ENCODE measurements at places on chromosomes 6 and 20.

- no peak for DNase-seq
Measured at GRCh38 chr6:43835872-43836419, 65.9 kb downstream of the VEGFA start.

DNA sequence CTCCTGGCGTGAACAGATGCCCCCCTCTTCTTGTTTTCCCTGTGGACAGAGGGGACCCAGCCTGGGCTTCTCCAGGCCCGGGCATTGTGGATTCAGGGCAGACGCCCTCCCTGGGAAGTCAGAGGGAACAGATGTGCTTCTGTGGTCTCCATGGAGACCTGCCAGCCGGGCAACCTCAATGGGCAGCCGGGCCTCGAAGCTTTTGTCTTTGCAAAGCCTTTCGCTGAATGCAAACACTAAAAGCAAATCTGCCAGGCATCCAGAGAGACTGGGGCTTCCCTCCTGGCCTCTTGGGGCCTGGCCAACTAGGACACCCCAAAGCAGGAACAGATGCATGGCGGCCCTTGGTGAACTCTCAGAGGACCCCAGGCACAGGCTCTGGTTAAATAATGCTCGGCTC is 370.0 kb upstream of the SULF2 start:
- no peak for DNase-seq

GRCh38 chr20:57022306-57022705 is 244.1 kb downstream of the BMP7 start:
- DNase-seq, result no peak

DNA sequence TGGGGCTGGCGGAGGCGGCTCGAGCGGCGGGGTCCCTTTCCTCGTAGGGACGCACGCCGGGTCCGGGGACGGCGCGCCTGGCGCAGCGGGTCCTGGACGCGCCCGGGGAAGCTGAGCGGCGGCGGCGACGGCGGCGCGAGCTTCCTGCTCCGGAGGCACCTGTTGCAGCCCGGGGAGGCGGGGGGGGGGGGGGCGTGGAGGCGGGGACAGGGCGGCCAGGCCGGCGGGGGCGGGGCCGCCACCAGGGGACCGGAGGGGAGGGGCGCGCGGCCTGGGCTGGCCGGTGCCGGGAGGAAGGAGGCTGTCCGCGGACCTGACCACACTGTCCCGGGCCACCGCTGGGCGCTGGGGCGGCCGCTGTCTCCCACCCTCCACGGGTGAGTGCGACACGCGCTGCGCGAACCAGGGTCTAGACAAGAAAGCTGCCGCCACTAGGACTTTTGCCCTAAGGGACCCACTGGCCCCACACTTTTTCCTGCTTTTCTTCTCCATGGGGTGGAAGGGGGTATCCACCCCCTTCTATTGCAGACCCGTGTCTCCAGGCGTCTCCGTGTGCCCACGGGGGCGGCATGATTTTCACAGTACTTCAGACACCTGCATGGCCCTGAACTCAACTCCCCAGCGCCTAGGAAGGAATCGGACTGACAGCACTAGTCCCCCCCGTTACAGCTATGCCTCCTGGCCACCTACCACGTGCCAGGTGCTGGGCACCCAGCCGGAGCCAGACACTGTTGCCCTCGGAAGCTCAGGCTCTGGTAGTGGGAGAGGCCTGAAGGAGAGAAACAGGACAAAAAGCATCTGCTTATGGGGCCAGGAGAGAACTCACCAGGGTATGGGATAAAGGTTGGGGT is at the start of gene NFATC2:
NFATC2 (minus strand) TSS at position 149 of the 851 bp plus-strand sequence. CDS start 220 bp downstream, outside the sequence.
- DNase-seq, result peak; percentile 37

DNA sequence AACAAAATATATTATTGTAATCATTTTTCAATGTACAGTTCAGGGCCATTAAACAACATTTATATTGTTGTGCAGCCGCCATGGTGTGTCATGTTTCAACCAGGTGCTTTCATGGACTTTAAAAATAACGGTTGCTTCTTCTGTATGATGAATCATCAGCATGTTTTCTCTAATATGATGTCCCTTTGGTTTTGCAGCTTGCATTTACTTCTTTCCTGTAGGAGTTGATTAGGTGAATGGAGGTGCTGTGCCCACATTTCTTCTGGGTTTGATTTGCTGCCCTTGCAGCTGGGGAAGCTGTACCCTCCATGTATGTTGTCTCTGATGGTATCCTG is 54.9 kb upstream of the TULP4 start:
- no peak for DNase-seq

GRCh38 chr6:126064748-126065401 is 78.5 kb downstream of the TRMT11 start:
- DNase-seq, result no peak

GRCh38 chr6:25242567-25242966 is 36.6 kb upstream of the CARMIL1 start:
- no peak for DNase-seq

GRCh38 chr20:47620808-47621805 is 119.4 kb downstream of the NCOA3 start:
- no peak for DNase-seq

- DNase-seq, result peak; percentile 3
Measured at GRCh38 chr20:38222231-38222922, 38.2 kb downstream of the KIAA1755 start.

DNA sequence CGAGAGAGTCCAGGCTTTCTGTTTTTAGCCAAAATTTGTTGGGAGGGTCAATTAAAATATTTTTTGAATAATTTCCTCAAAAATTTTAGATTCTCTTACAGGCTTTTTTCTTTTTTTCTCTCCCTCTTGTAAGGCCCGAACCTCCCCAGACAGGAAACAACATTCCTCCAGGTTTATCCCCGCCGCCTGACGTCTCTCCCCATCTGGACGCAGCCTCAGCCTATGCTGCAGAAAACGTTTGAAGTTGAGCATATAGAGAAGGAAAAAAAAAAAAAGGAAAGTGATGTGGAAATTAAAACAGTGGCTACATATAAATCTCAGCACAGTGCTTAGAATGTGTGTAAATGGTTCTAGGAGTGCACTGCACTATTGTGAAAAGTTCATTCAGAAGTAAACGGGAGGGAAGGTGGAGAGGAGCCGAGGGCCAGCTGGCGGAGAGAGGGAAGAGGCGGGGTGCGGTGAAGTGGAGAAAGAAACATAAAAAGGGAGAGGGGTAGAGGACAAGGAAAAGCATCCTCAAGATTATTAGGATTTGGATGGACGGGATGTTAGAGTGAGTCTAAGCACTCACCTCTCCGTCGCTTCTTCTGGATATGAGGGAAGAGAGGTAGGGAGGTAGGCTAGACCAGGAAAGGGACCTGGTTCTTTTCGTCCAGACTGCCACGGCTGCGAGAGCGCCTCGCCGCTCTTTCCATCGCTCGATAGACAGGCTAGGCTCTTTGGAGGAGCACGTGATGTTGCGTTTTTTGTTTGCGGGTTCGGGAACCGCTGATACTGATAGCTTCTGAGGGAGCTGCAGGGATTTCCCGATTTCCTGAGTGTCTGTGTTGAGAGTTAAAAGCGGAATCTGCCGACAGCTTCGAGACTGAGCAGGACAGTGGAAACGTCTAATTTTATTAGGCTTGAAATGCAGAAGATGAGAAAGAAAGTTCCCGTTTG is 98.7 kb downstream of the TRIM27 start:
- no peak for DNase-seq

DNA sequence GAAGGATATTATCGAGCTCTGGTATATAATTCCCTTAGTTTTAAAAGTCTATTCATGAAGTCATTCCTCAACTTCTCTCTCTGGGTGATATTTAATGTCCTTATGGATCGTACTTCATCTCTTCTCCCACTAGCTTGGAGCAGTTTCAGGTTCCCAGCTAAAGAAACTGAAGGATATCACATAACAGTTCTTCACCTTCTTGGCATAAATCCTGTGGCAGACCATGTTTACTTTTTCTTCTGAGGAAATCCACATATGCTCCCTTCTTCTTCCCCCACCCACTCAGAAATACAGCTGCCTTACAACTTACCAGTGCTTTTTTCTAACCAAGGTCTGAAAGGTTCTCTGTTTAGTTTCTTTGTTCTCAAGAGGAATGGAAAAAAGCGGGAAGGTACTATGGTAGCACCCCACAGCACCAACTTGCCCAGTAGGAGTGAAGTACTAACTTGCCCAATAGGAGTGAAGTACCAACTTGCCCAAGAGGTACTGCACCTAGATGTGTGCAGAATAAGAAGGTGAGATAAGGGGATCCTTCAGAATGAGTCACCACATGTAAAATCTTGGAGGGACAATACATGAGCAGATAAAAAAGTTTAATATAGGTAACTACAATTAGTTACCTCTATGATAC is 53.1 kb downstream of the TSPYL4 start:
- no peak for DNase-seq

- no peak for DNase-seq
Measured at GRCh38 chr6:147127587-147127986, 76.6 kb upstream of the STXBP5 start.

DNA sequence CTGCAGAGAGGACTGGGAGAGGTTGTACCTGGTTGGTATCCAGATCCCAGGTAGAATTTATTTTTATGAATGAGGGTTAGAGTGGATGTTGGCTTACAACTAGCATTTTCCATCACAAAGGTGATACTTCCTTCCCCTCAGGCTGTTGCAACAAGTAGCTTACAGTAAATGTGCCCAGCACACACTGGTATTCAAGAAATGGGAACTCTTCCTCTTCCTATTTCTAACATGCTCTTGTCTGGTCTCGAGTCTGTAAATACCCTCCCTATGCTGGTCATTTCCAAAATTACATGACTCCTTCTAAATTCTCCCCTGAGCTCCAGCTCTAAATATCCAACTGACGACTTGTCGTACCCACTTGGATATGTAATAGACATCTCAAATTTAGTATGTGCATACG is 90.1 kb upstream of the FOXC1 start:
- no peak for DNase-seq

DNA sequence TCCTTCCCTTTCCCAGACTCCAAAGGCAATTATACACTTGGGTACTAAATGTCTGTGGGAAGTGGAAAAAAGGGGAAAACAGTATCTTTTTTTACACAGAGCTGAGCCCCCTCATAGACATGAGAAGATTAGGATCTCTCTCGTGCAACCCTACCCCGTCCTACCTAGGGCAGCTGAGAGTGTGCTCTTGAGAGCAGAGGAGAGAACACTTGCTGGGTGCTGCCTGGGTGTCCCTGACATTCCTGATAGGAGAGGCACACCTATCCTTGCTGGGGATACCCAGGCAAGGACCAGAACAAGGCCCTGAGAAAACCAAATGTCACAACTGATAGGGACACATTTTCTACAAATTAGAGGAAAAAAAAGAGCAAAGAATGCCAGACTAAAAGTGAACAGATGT is 81.2 kb downstream of the PREP start:
- DNase-seq, result no peak

DNA sequence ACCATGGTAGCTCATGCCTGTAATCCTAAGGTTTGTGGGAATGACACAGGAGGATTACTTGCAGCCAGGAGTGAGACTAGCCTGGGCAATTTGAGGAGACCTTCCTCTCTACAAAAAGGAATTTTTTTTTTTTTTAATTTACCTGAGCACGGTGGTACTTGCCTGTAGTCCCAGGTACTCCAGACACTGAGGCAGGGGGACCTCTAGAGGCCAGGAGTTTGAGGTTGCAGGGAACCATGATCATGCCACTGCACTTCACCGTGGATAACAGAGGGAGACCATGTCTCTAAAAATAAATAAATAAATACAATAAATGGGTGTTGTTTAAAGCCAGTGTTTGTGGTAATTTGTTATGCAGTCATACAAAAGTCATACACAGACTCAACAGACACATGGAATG is 2.4 kb upstream of the HLA-F start:
- no peak for DNase-seq

GRCh38 chr6:169340395-169340794 is 86.7 kb upstream of the THBS2 start:
- DNase-seq, result no peak

DNA sequence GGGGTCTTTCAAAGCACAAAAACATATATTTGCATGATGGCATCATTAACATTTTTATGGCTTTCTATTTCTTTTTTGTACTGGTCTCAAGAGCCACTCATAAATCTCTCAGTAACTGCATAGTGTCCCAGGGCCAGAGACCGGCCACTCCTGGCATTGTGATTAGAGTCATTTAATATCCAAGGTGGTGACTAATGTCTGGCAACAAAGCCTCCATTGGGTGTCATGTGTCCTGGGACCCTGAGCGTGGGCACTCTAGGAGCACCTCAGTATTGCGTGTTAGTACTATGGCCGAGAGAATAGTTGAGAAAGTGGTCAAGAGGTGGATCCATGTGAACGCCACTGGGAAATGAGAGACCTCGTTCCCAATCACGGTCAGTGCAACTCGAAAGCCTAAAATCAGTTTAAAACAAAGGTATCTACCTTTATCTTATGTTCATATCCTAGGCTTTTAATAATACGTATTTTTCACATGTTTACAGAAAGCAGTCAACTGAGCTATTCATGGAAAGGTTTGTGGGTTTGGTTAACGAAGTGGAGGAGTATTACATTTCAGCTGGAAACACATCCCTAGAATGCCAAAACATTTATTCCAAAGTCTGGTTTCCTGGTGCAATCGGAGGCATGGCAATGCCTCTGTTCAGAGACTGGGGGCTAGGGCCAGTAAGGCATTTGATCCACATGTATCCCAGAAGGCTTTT is 2.7 kb upstream of the ESR1 start:
- no peak for DNase-seq

- no peak for DNase-seq
Measured at GRCh38 chr20:9071976-9072726, 3.3 kb downstream of the PLCB4 start.

DNA sequence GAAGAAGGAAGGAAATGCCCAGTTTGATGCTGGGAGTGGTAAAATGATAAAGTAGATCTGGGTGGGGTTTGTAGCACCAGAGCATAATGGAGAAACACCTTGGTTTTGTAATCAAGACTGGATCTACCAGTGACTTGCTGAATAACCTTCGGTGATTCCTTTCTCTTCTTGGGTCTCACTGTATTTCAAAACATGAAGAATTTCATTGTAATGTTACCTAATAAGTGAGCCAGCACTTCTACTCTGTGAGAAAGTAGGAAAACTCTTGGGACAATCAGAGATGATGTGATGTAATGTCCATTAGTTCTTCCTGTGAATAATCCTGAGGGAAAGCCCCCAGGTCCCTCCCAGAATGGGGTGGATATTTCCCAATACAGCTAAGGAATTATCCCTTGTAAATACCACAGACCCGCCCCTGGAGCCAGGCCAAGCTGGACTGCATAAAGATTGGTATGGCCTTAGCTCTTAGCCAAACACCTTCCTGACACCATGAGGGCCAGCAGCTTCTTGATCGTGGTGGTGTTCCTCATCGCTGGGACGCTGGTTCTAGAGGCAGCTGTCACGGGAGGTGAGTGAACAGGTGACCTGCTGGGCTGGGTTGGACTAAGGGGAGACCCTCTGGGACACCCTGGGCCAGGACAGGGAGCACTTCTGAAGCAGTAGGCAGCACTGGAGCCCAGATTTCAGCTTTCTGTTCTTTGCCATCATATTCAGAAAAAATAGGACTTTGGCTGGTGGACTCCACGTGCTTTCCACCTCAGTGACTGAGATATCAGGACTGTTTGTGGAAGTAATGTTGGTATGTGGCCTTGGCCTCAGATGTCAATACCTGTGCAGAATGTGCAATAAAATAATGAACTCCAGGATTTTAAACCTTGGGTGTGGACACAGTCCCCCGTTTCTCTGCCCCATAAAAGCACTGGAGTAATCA is at the start of gene PI3:
PI3 (plus strand) TSS at position 469 of the 931 bp plus-strand sequence; CDS start at position 490, 21 bp downstream.
- DNase-seq, result no peak

Measured in activated naive CD4-positive, alpha-beta T cell (primary cell).